ENCODE measurements at places on chromosomes 3 and 15. TPM values are rescaled to one million over a fixed set of nuclear protein-coding genes. Genes with fewer than 3 reads are reported as not detected.

GLDN gene
- 85.4 TPM for total RNA-seq

CYP8B1 gene
- total RNA-seq, result not detected

DNA sequence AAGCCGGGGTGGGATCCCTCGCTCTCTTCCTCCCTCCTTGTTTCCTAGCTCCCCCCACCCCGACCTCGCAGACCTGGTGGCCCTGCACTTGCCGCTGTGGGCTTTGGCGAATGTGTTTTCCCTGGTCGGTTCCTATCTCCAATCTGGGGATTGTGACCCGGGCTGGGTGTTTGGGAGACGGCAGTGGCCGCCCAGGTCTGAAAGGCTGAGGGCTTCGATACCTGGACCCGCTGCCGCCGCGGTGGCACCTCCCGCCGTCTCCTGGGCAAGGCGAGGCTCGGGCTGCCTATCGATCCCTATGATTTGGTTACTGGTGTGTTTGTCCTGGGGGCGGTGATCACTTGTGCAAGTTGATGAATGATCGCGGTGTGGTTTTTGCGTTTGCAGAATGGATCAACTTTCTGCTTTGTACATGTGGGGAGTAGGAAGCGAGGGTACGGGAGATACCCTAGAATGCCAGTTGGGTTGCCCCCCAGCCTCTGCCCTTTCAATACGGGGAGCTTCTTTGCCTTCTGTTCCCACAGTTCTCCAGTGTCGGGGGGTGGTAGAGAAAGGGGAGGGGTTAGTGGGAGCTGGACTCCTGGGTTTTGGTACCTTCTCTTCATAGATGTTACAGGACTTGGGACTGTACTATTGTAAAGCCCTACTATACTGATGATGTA, 3.0 kb downstream of the BBX start:
- H3K36me3 ChIP-seq, result no peaks in the 10 kb centered on the region
- peak overlapping the region; percentile 83 for H3K4me3 ChIP-seq
- DNase-seq, result no peak
- H3K27me3 ChIP-seq, result no peaks in the 10 kb centered on the region
- peaks cover 6% of the 10 kb centered on the region for H3K4me1 ChIP-seq

LRRC15 gene
- total RNA-seq, result not detected

DNA sequence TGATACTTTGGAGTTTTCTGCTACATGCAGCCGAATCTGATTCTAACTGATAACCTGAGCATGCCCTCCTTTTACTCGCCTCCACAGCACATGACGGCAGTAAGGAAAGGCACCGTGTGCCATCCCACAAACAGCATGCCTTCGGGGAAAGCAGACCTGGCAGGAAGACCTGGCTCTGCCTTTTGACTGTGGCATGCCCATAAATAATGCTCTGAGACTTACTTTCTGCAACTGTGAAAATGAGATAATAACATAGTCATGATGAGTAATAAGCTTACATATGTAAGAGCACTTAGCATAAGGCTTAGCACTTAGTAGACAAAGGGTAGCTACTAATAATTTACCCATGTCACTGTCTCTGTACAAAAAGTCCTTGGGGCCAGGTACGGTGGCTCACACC, 32.9 kb downstream of the MTHFS start:
- H3K4me3 ChIP-seq, result no peak overlapping the region
- H3K4me1 ChIP-seq, result no peaks in the 10 kb centered on the region
- no peak overlapping the region for H3K27ac ChIP-seq
- no peaks in the 10 kb centered on the region for H3K36me3 ChIP-seq
- no peaks in the 10 kb centered on the region for H3K27me3 ChIP-seq
- no peak for DNase-seq

DNA sequence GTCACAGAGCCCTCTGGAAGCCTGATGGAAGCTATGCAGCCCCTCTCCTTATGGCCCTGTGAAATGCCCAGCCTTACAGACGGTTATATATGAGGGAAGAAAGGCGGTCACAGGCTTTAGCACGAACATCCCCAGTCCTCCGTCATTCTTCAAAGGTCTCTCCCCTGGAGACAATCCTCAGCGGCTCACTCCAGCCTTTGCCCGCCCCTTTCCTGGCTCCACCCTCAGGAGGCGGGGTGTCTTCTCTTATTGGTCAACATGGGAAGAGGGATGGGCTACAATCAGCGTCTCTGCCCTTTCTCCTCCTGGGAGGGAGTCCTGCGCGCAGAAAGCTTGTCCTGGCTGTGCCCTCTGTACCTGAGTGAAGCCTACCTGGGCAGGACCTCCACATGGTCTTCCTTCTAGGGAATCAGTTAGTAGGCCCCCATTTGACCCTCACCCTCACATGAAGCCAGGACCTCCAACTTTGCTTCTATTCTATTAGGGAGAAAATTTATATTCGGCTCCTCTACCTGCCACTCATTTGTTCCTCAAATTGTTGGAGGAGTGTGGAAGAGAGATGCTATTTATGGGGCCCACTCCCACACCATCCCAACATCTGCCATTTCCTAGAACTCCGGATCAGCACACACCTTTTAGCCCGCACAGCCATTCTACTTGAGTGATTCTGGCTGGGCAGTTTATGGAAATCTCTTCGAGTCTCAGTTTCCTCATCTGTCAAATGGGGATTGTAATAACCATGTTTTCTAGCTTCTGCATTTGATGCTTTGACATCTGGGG, 112.9 kb upstream of the SLC6A11 start:
- peaks cover 43% of the 10 kb centered on the region for H3K27me3 ChIP-seq
- H3K27ac ChIP-seq, result no peak overlapping the region
- H3K4me3 ChIP-seq, result no peak overlapping the region
- H3K4me1 ChIP-seq, result peaks cover 10% of the 10 kb centered on the region
- no peaks in the 10 kb centered on the region for H3K36me3 ChIP-seq
- no peak for DNase-seq

PIK3R4 gene
- total RNA-seq, result 35.7 TPM

Data from tibial nerve (tissue), 4 donors.